Activated CD4-positive, alpha-beta T cell treated with anti-CD3 and anti-CD28 coated beads, Interleukin-2, Interleukin-6, amounts not matched to agents 100 ng/mL and 50 ng/mL, durations not matched to agents 16 hours and 8 hours (primary cell): ENCODE measurements at places on chromosomes 5 and 9.

GRCh38 chr5:42832060-42832459 lies 20.4 kb upstream of the SELENOP start:
- DNase-seq: no peak

DNA sequence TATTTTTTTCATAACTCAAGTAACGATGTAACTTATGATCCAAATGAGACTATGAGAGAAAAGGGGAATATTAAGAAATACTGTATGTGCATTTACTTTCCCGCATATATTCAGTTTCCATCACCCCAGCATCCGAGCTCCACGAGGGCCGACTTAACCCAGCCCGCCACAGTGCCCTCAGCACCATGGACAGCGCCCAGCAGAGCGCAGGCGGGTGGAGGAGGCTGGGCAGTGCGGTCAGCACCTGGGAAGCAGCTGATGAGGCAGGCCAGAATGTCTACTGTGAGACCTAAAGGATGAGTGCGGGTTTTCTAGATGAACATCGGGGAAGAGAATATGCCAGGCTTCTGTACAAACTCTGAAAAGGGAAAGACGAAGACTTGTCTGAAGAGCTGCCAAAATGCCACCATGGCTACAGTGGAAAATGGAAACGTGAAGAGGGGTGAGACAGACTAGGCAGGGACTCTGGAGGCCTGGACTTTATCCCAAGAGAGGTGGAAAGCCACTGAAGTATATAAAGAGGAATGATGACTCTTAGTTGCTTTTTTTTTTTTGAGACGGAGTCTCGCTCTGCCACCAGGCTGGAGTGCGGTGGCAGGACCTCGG lies 34.5 kb upstream of the MED27 start:
- DNase-seq: peak; percentile 26

GRCh38 chr5:152290181-152290580 lies 114.9 kb downstream of the NMUR2 start:
- no peak for DNase-seq

DNA sequence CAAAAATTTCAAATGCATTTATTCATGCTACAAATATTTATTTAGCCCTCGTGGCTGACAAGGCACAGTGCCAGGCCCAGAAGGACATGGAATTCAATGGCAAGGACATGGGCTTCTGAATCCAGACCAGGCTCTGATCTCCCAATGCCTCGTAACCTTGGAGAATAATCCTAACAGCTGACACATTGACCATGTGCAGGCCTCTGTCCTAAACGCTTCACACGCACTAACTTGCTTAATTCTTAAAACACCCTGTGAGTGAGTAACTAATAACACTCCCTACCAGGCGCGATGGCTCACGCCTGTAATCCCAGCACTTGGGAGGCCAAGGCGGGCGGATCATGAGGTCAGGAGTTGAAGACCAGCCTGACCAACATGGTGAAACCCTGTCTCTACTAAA lies 33.2 kb downstream of the MYO10 start:
- DNase-seq: no peak

- DNase-seq: no peak
Measured at GRCh38 chr9:85224729-85225128, 517.0 kb downstream of the AGTPBP1 start.

- no peak for DNase-seq
Measured at GRCh38 chr5:1836176-1836890, 35.1 kb downstream of the NDUFS6 start.

DNA sequence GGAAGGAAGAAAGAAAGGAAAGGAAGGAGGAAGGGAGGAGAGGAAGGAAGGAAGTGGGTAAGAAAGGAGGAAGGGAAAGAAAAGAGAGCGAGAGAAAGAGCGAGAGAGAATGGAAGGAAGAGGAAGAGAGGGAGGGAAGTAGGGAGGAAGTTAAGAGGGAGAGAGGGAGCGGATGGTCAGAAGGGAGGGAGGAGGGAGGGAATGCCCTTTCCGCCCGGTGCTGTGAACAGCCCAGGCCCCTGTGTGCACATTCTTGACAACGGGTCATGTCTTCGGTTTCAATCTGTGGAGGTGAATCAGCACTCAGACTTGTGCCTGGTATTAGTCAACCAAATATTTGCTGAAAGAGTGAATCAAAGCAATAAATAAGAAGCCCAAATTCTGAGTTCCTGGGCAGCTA lies 39.2 kb downstream of the PRUNE2 start:
- DNase-seq: peak; percentile 1
